ENCODE measurements at places on chromosomes 4 and X.

- peak; percentile 49 for DNase-seq
These were observed 50.3 kb downstream of the MAML3 start for GRCh38 chr4:140103676-140104075.

- no peak for DNase-seq
These were observed 200.2 kb downstream of the LRBA start for GRCh38 chr4:150814873-150815272.

GRCh38 chrX:74225111-74225510 is 78.9 kb upstream of the ZCCHC13 start:
- no peak for DNase-seq

- DNase-seq, result no peak
These were observed 6.8 kb downstream of the PLXNB3 start for GRCh38 chrX:153770601-153771414.

DNA sequence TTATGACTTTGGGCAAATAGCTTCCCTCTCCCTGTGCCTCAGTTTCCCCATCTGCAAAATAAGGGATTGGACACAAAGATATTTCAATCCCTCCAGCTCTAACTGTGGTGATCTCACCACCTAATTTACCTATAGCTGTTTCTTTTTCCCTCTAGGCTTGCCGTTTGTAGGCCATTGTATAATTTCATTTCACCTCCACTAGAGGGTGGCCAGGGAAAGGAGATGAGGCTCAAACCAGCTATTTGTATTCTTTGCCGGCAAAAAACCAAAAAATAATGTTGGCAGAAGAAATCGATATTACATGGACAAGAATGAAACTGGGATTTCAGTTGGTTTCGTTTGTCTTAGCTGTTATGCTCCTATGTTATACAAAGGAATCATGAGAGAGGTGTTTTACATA is 36.1 kb upstream of the DOCK11 start:
- peak; percentile 52 for DNase-seq

GRCh38 chr4:170716868-170717267 is 627.1 kb upstream of the AADAT start:
- DNase-seq, result no peak

DNA sequence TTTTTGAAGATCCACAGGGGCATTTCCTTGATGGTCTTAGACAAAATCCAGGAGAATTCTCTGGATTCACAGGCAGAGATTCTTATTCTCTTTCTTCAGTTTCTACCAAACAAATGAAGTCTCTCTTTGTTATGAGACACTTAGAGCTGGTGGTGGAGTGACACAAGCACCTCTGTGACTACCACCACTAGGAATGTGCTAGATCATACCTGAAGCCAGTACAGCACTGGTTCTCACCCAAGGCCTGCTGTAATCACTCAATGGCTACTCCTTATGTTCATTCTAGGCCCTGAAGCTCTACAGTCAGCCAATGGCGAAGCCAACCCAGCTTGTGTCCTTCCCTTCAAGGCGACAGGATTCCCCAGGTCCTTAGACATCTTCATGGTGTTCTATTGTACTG is 482.3 kb downstream of the TRAM1L1 start:
- no peak for DNase-seq

- no peak for DNase-seq
These were observed 44.9 kb downstream of the FOXR2 start for GRCh38 chrX:55668084-55668483.

DNA sequence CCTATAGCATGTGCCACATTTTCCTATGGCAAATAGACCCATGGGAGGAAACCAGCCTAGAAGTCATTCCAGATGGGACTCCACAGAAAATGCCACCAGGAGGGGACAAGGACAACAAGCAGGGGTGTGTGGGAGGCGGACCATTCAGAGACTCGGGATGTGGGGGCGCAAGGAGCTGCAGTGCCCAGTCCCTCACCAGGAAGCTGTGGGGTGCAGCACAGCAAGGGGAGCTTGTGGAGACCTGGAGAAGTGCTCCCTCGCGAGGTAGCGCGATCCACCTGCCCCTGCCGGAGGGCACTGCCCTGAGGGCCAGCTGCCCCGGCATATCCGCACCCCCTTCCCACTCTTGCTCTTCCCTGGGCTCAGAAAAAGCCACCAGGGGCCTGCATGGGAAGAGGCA is 45.5 kb upstream of the C4orf50 start:
- no peak for DNase-seq

- DNase-seq, result no peak
These were observed 251.0 kb downstream of the KCNIP4 start for GRCh38 chr4:21697583-21697982.

DNA sequence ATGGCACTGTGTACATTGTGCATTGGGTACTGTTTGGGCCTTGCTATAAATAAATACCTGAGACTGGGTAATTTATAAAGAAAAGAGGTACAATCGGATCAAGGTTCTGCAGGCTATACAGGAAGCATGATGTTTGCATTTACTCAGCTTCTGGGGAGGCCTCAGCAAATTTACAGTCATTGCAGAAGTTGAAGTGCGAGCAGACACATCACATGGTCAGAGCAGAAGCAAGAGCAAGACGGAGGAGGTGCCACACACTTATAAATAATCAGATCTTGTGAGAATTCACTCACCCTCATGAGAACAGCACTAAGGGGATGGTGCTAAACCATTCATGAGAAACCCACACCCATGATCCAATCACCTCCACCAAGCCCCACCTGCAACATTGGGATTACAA is 505.0 kb downstream of the ARAP2 start:
- DNase-seq, result no peak

- DNase-seq, result no peak
These were observed 15.6 kb upstream of the LAP3 start for GRCh38 chr4:17561195-17561909.

DNA sequence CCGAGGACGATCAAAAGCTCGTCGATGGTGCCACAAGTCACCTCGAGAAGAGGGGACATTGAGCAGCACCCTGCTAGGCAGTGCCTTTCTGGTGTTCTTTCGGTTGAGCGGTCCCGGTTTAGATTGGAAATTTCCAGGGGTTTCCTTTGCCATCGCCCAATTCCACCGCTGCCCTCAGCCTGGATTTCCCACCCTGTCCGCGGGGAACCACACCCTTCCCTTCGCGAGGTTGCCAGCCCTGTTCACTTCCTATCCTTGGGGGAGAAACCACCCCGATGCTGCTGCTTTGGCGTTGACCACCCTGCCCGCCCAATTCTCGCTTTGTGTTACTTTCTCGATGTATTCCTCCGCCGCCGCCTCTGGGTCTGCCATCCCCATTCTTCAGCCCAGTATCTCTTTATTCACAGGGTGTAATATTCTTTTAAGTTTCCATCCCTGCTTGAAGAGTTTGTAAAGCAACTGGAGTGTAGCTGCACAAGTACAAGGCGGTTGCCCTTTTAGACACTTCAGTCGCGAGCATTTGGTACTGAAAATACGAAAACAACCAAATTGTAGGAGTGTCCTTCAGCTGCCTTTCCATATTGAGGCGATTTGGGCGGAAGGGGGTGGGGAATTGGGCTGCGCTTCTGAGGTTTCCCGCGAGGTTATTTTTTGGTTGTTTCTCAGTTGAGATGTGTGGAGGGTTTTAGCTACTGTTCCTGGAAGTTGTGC is 1.1 kb downstream of the OGT start:
- DNase-seq, result peak; percentile 73

GRCh38 chrX:34559325-34559724 is 97.8 kb downstream of the TMEM47 start:
- no peak for DNase-seq

DNA sequence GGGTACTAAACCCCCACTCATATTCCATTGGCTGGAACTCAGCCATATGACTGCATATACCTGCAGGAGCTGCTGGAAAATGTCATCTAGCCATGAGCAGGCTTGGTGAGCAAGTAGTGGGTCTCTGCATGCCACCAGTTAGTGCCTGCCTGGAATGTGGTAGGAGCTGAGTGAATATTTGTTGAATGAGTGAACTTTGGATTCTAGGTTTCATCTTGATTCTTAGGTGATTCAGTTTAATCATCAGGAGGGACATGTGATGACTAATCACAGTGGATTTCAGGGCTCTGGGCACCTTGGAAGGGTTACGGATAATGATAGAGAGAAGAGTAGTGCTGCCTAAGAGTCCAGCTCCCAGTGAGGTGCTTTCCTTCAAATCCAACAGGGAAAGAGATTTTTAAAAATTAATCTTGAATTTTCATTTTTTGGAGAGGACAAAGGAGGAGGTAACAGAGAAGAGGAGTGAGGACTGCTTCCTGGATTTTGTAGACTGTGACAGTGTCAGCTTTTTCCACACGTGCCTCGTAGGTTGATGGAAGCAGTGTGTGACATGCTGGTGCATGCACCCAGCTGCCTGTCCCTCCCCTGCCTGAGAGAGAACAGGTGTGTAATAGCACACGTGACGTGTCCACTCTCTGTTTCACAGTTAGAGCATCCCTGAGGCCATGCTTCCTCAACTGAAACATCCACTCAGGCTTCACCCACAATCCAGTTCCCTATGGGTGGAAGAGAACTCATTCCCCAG is 30.4 kb downstream of the NHS start:
- no peak for DNase-seq

DNA sequence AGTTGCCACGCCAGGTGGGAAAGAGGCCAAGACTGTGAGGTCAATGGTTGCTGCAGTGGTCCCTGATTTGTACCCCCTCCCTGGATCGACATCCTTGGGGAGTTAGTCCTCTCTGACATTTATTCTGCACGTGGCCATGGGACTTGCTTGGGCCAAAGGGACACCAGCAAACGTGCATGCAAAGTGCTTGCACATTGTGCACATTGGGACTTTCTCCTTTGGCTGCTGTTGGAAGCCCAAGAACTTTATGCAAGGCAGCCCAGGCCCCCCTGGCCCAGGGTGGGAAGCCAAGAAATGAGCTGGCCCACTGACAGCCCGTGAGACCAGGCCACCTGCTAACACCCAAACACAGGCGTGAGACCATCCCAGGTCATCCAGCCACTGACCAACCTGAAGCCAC is 38.1 kb downstream of the SLC2A9 start:
- no peak for DNase-seq

DNA sequence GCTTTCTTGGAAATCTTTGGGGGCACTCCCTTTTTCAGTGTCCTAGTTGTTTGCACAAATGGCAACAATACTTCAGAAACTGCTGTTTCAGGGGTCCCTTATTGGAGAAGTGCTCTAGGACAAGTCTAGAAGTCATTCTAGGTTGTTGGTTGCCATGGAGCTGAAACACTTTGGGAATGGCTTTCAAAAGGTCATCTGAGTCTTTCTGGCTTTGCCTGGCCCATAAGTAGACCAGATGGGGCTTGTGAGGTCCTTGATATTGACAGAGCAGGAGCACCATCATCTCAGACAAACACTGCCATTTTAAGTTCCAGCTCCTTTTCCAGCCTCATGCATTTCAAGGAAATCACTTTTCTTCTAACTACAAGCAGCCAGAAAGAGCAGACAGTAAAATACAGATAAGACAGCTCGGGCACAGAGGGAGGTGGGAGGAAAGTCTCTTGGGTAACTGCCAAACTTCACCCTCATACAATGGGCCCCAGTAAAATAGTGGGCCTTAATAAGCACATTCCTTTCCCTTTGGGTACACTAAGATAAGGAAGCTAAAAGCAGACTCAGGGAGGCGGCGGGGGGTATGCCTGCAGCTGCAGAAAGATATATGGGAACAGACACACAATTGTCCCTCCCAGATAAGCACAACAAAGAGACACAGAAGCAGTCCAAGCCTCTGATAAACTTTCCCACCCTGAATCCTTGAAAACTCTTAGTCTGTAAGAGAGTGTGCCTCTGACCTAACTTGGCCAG is 8.5 kb upstream of the NXF3 start:
- no peak for DNase-seq

- no peak for DNase-seq
These were observed 36.0 kb downstream of the TRIML1 start for GRCh38 chr4:188175288-188175687.

GRCh38 chrX:139844884-139845283 is 88.0 kb downstream of the ATP11C start:
- no peak for DNase-seq

DNA sequence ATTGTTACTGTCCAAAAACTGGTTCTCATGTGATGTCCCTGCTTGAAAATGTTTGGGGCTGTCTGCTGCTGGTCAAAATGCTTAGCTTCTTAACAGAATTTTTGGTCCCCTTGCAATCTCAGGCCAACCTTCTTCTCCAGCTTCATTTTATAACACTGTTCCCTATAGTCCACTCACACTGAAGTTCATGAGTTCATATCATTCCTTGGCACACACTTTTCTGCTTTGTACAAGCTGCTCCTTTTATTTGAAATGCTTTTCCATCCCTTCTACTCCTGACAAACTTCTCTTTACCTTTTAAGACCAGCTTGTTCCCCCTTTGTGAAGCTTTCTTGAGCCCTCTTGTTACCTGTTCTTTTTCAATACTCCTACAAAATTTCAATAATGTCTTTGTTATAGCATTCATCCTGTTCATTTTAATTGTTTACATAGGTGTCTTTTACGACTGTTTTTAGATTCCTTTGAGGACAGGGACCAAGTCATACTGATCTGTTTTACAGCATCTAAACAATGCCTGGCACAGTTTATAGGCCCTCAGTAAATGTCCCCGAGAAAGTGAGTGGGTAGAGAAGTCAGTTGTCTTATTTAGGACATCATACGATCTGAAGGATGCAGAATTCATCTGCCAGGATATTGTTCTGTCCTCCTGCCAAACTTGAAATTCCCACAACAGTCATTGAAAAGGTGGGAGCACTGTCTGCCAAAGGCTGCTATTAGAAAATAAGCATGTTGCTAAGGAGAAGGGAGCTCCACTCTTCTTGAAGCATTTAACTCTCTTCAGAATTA is 134.4 kb upstream of the BMPR1B start:
- DNase-seq, result no peak

- no peak for DNase-seq
These were observed 514.0 kb upstream of the SMIM31 start for GRCh38 chr4:164239976-164240375.
